Anterior cingulate cortex (tissue), 58 donors: ENCODE measurements at places on chromosomes 13 and 19.

DNA sequence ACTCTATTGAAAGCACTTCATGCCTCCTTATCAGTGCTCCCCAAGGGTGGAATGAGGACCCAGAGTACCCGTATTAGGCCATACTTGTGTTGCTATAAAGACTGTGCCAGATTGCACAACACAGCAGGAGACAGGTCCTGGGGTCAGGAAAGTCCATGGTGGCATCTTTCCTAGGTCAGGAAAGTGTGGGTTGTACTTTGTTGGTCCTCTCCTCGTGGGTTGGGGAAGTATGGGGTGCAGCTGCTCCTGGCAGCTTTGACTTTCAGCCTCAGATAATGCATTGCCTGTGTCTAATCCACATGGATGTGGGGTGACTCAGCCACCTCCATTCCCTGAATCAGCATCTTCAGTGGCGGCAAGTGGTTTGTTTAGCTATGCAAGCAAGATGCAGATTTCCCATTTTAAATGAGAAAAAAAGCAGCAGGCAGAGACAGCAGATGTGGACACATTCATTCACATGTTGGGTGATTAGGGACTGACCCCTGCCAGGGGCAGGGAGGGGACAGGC lies 8.4 kb upstream of the CYP2B6 start:
- no peak for DNase-seq

- no peak for DNase-seq
Observed at GRCh38 chr13:26222520-26223046, 469 bp upstream of the RNF6 start.

- DNase-seq: no peak
Observed at GRCh38 chr19:5303208-5303607, 37.4 kb downstream of the PTPRS start.

DNA sequence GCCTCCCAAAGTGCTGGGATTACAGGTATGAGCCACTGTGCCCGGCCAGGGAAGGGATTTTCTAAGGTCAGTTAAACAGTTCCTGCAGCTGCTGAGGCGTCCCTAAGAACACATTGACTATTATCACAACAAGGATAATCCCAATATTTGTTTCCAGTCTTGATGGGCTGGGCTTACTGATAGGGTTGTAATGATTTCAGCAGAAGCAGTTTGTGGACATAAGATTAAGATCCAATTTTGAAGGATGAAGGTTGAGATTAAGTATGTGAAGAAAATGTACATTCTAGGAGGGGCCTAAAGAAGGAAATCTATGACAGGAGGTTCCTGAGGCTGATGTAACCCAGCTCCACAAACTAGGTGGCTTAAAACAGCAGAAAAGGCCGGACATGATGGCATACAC lies 10.7 kb upstream of the CCDC124 start:
- no peak for DNase-seq

GRCh38 chr19:6793973-6794372 lies 21.5 kb downstream of the VAV1 start:
- no peak for DNase-seq

DNA sequence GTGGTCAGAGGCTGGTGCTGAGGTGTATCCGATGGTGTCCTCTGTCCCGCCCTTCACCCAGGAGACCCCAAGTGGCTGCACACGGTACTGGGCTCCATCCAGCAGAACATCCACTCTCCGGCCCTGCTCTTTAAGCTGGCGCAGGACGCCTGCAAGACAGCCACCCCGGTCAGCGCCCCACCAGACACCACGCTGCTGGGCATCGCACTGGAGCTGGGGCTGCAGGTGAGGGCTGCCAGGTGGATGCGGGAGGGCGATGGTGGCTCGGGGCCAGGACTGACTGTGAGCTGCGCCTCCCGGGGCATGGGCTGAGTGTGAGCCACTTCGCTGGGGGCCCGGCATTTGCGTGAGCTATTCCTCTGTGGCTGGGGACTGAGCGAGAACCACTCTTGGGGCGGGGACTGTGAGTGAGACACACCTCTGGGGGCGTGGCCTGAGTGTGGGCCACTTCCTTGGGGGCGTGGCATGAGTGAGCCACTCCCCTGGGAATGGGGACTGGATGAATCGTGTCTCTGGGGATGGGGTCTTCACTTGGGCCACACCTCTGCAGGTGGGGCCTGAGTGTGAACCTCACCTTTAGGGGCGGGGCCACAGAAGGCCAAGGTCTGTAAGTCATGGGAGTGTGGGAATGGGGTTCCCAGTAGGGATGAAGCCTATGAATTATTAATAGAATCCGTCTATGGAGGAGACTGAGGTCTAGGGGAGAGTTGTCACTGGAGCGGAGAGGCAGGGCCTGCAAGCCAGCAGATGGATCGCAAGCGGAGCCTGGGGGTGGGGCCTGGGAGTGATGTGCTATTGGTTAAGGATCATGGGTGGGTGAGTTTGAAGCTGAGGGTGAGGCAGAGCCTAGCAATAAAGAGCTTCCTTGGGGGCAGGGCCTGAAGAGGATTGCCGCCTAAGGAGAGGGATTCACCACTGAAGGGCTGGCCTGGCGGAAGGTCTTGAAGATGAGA lies 30.5 kb downstream of the ZSWIM4 start:
- DNase-seq: no peak

GRCh38 chr13:110341445-110342244 lies 34.6 kb downstream of the COL4A2 start:
- no peak for DNase-seq

DNA sequence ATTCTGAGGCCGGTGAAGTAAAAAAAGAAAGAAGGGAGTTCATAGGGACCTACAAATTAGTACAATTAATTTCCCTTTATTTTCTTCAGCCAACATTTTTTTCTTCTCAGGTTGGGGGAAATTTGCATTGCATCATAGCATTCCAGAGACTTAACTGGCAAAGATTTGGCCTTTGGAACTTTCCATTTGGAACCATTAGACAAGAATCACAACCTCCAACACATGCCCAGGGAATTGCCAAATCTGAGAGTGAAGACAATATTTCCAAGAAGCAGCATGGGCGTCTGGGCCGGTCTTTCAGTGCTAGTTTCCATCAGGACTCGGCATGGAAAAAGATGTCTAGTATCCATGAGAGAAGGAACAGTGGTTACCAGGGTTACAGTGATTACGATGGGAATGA lies 6.4 kb upstream of the ERCC5 start:
- DNase-seq: no peak

DNA sequence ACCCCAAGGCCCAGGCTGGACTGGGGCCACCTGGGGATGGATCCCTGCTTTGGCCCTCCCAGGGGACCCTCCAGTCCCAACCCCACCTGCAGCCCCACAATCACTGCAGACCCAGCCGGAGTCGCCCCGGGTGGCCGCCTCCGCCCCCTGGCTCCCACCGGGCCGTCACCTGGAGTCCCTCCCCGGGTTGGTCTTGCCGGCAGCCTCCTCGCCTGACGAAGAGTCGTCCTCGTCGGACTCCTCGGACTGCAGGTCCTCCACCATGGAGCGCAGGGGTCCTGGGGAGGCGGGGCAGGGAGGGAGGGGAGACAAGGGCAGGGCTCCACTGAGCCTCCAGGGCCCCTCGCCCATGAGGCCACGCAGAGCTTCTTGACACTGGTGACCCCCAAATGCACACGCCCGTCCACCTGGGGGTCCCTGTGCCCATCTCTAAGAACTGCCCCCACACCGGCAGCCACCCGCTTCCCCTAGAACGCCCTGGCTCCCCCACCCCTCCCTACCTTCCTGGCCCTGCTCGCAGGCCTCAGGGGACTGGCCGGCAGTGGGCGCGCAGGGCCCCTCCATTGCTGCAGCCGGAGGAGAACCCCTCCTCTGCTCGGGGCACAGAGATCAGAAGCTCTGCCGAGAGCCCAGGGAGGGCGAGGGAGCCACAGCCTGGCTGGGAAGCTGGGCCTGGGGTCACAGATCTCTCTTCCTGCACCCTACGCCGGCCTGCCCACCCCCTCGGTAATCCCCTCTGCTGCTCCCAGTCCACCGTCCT lies 63.4 kb downstream of the MLLT1 start:
- no peak for DNase-seq

DNA sequence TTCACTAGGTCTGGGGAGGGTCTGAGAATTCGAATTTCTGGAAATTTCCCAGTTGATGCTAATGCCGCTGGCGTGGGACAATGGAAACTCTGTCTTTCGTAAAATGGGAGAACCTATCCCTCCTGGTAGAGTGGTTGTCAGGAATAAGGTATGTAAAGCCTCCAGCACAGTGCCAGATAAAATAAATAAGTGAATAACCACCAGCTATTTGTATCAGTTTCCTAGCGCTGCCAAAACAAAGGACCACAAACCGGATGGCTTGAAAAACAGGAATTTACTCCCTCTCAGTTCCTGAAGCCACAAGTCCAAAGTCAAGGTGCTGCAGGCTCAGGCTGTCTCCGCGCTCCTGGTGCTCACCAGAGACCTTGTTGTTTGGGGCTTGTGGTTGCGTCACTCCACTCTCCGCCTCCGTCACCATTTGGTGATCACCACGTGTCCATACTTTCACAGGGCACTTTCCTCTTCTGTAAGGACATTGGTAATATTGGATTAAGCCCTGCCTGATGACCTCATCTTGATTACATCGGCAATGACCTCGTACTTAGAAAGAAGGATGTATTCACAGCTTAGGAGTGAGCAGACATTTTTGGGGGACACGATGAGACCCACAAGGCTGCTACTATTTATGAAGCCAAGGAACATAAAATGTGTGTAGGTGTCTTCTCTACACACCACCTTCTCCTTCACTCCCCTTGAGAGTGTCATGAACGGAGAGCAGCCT lies 428.5 kb downstream of the IRS2 start:
- no peak for DNase-seq

- DNase-seq: no peak
Observed at GRCh38 chr13:97000295-97000925, 6.1 kb upstream of the OXGR1 start.

DNA sequence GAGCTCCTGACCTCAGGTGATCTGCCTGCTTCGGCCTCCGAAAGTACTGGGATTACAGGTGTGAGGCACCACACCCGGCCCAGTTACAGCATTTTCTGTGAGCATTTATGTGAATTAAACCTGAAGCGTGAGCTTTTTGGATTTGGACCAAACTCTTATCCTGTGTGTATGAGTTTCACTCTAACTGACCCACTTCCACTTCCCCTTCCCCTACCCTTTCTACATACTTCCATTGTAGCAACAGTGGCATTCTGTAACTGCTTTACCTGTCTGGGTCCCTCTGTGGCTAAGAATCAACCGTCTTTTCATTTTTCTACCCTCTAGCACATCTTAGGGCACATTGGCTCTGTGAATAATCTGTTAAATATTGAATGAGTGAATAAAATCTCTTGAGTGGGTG lies 16.2 kb downstream of the FRY start:
- DNase-seq: no peak
